ENCODE measurements at places on chromosomes 6 and 20.

- H3K27me3 ChIP-seq, result peaks cover 13% of the 10 kb centered on the region
- H3K4me3 ChIP-seq, result no peak overlapping the region
- H3K27ac ChIP-seq, result no peak overlapping the region
- no peaks in the 10 kb centered on the region for H3K4me1 ChIP-seq
- H3K36me3 ChIP-seq, result no peaks in the 10 kb centered on the region
These were observed 249.3 kb upstream of the PLN start for GRCh38 chr6:118298476-118299427.

- peak overlapping the region; percentile 100 for H3K27ac ChIP-seq
- H3K4me1 ChIP-seq, result peaks cover 42% of the 10 kb centered on the region
- no peaks in the 10 kb centered on the region for H3K27me3 ChIP-seq
- peaks cover 48% of the 10 kb centered on the region for H3K36me3 ChIP-seq
- H3K4me3 ChIP-seq, result peak overlapping the region; percentile 77
These were observed 44.6 kb downstream of the SYNJ2 start for GRCh38 chr6:158026054-158026900.

- no peaks in the 10 kb centered on the region for H3K36me3 ChIP-seq
- peaks cover 15% of the 10 kb centered on the region for H3K27me3 ChIP-seq
- no peak overlapping the region for H3K4me3 ChIP-seq
- H3K27ac ChIP-seq, result no peak overlapping the region
- DNase-seq, result no peak
These were observed 211.8 kb downstream of the QKI start for GRCh38 chr6:163626073-163626867.

GRCh38 chr6:141726248-141726647, 406.5 kb upstream of the GJE1 start:
- no peaks in the 10 kb centered on the region for H3K4me1 ChIP-seq
- H3K27me3 ChIP-seq, result no peaks in the 10 kb centered on the region
- H3K36me3 ChIP-seq, result no peaks in the 10 kb centered on the region
- DNase-seq, result no peak
- no peak overlapping the region for H3K4me3 ChIP-seq

- no peak overlapping the region for H3K4me3 ChIP-seq
- no peaks in the 10 kb centered on the region for H3K4me1 ChIP-seq
- H3K36me3 ChIP-seq, result no peaks in the 10 kb centered on the region
- no peak overlapping the region for H3K27ac ChIP-seq
- peaks cover 40% of the 10 kb centered on the region for H3K27me3 ChIP-seq
These were observed 99.9 kb downstream of the ELOVL4 start for GRCh38 chr6:79847426-79847825.

- peaks cover 20% of the 10 kb centered on the region for H3K36me3 ChIP-seq
- no peaks in the 10 kb centered on the region for H3K27me3 ChIP-seq
- DNase-seq, result no peak
- H3K4me1 ChIP-seq, result peaks cover 23% of the 10 kb centered on the region
- peak overlapping the region; percentile 57 for H3K4me3 ChIP-seq
These were observed 43.0 kb downstream of the MYB start for GRCh38 chr6:135224037-135224647.

GRCh38 chr20:53677447-53678314, 84.0 kb upstream of the ZNF217 start:
- H3K27ac ChIP-seq, result peak overlapping the region; percentile 58
- H3K36me3 ChIP-seq, result no peaks in the 10 kb centered on the region
- H3K27me3 ChIP-seq, result no peaks in the 10 kb centered on the region
- H3K4me3 ChIP-seq, result peak overlapping the region; percentile 13

GRCh38 chr20:9021699-9022098, 47.2 kb upstream of the PLCB4 start:
- no peaks in the 10 kb centered on the region for H3K36me3 ChIP-seq
- H3K4me3 ChIP-seq, result no peak overlapping the region
- no peaks in the 10 kb centered on the region for H3K4me1 ChIP-seq
- H3K27ac ChIP-seq, result no peak overlapping the region
- no peaks in the 10 kb centered on the region for H3K27me3 ChIP-seq
- DNase-seq, result no peak

DNA sequence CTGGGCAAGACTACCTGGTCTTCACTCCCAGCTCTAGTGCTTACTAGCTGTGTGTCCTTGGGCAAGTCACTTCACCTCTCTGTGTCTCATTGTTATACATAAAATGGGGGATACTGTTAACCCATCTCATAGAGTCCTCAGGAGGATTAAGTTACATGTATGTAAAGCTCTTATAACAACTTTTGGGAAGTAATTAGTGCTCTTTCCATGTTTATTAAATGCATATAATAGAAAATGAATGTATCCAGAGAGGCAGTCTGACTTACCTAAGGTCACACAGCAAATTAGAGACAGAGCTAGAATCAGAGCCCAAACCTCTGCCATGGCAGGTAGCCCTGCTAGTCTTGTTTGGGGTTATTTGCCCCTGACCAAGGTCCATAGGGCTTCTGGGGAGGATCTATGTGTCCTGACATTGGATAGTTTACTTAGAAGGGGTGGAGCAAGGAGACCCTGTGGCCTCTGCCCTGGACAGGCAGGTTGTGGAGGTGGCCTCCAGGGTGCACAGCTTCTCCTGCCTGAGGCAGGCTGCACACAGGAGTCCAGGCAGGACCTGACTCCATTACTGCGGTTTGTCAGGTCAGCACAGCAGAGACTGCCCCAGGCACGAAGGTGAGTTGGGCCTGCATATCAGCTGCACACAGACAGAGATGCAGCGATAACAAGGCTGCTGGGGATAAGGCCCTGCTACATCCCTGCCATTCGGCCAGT, 8.4 kb upstream of the MAPK13 start:
- H3K36me3 ChIP-seq, result peaks cover 21% of the 10 kb centered on the region
- H3K27me3 ChIP-seq, result no peaks in the 10 kb centered on the region
- peaks cover 89% of the 10 kb centered on the region for H3K4me1 ChIP-seq
- H3K27ac ChIP-seq, result peak overlapping the region; percentile 97
- DNase-seq, result no peak

- no peak overlapping the region for H3K27ac ChIP-seq
- H3K36me3 ChIP-seq, result no peaks in the 10 kb centered on the region
- H3K27me3 ChIP-seq, result no peaks in the 10 kb centered on the region
These were observed 247.5 kb downstream of the SAMD5 start for GRCh38 chr6:147755999-147756398.

- no peak overlapping the region for H3K27ac ChIP-seq
- no peaks in the 10 kb centered on the region for H3K36me3 ChIP-seq
- H3K27me3 ChIP-seq, result peaks cover 2% of the 10 kb centered on the region
- no peaks in the 10 kb centered on the region for H3K4me1 ChIP-seq
These were observed 338.3 kb upstream of the NT5E start for GRCh38 chr6:85111481-85112011.

DNA sequence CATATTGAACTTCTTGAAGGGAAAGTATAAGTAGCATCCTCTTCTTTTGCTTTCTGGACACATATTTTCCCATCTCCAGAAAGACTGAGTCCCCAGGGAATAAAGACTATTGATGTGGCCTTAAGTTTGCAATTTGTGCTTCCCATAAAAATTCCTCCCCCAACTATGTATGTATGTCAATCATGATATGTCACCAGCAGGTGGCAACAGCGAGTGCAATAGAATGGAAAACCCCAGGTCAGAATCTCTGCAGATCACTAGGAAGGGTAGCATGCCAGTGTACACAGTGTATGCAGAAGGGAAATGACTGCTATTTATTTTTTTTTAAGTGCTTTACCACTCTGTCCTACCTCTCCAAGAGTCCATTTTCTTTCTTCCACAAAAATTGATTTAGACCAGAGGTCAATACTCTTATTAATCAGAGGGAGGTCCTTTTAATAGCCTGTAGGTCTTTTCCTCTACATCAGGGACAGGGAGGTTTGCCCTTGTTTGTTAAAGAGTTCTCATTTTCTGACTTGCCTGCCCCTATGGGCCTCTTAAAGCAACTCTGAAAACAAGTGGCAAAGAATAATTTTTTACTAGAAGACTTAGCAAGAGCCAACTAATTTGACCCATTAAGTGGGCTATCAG, 61.4 kb downstream of the BMP2 start:
- DNase-seq, result no peak
- H3K4me3 ChIP-seq, result no peak overlapping the region
- no peaks in the 10 kb centered on the region for H3K36me3 ChIP-seq
- no peaks in the 10 kb centered on the region for H3K4me1 ChIP-seq

DNA sequence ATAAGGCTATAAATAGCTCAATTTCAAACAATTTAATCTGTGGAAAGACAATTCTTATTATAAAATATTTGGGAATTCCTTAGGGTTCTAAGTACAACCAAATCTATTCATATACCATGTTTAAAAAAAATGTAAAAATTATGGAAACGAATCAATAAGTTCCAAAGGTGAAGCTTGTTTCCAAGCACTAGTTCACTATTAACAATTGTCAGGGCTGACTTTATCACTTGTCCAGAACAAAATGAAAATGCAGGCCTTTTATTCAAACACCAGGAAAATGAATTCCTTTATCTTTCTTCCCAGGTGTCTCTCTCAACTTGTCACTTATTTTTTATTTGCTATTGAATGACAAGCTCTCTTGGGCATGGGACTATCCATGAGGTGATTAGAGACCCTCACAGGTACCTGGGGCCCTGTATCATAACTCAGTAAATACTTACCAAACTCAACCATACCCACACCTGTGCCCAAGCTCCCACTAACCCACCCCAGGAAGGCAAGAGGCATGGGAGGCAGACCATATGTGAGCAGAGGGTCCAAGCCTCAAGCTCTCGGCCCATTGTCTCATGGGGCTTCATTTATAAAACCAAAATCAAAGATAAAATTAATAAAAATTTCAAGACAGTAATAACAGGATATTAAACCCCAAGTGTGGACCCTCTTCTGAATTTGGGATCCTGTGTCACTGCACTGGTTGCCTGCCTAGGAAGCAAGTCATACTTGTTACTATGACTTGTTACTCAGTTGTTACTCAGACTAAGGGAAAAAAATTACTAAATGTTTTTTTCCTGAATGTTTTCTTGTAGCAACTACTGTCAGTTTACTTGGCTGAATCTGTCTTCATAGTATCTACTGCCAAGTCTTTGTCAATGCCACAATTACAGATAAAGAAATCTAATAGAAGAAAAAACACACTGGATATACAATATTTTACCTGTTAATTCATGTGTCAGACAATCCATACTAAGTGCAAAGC, 54.7 kb downstream of the PTPRK start:
- no peaks in the 10 kb centered on the region for H3K36me3 ChIP-seq
- no peak overlapping the region for H3K4me3 ChIP-seq
- DNase-seq, result no peak
- no peaks in the 10 kb centered on the region for H3K27me3 ChIP-seq

- H3K27me3 ChIP-seq, result peaks cover 29% of the 10 kb centered on the region
- H3K36me3 ChIP-seq, result no peaks in the 10 kb centered on the region
- H3K4me3 ChIP-seq, result no peak overlapping the region
- no peak overlapping the region for H3K27ac ChIP-seq
These were observed 14.2 kb upstream of the SLPI start for GRCh38 chr20:45268531-45268930.

- DNase-seq, result no peak
- H3K27me3 ChIP-seq, result no peaks in the 10 kb centered on the region
- peak overlapping the region; percentile 98 for H3K4me3 ChIP-seq
These were observed 669 bp downstream of the PDCD2 start for GRCh38 chr6:170583756-170584180.

GRCh38 chr6:431986-432385, 40.4 kb downstream of the IRF4 start:
- H3K27ac ChIP-seq, result peak overlapping the region; percentile 83
- peak overlapping the region; percentile 6 for H3K4me3 ChIP-seq
- peaks cover 81% of the 10 kb centered on the region for H3K4me1 ChIP-seq
- no peaks in the 10 kb centered on the region for H3K27me3 ChIP-seq

DNA sequence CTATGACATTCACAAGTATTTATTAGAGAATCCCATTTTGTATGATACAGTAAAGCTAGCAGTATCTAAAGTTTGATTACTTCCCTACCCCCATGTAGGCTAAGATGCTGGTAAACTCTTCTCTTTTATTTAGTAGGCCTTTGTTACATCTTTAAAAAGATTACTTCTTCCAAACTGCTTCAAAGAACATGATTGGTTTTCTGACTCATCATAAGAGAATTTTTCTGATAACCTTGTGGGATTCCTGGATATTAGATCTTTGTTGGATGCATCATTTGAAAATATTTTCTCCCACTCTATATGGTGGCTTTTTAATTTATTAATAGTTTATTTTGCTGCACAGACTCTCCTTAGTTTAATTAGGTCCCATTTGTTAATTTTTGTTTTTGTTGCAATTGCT, 898.3 kb upstream of the ADGRB3 start:
- H3K27me3 ChIP-seq, result no peaks in the 10 kb centered on the region
- no peak overlapping the region for H3K4me3 ChIP-seq
- no peak for DNase-seq
- H3K36me3 ChIP-seq, result no peaks in the 10 kb centered on the region
- no peaks in the 10 kb centered on the region for H3K4me1 ChIP-seq
